Fibroblast of upper back skin (primary cell): ENCODE measurements at places on chromosomes 2 and 18.

- DNase-seq = peak; percentile 33
These were observed 570.3 kb downstream of the FBXO15 start for GRCh38 chr18:73577365-73577764.

- DNase-seq = no peak
These were observed 24.0 kb upstream of the ZNF516 start for GRCh38 chr18:76518860-76519538.

GRCh38 chr2:170815746-170816503, 762 bp upstream of the GAD1 start:
- DNase-seq = peak; percentile 49

GRCh38 chr18:50313031-50313607, 25.6 kb upstream of the CXXC1 start:
- no peak for DNase-seq

- DNase-seq = no peak
These were observed 341.7 kb downstream of the PIK3C3 start for GRCh38 chr18:42296723-42297122.

GRCh38 chr2:235162082-235162836, 210.4 kb downstream of the SH3BP4 start:
- DNase-seq = peak; percentile 21

DNA sequence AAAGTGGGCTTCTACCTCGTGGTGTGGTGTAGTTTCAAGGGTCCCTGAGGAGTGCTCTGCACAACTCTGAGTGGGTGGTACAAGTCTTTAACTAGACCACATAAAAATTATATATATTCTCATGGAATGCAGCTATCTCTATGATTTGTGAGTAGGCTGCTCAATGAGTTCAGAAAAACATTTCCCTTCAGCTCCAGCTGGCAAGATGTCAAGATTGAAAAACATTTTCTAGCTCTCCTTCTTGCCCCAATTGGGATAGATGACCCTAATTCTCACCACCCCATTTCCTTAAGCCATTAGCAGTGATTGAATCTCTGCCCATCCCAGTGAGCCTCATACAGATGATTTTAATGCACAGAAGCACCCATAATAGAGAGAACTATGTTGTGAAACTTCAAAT, 28.3 kb upstream of the SP3 start:
- peak; percentile 23 for DNase-seq

DNA sequence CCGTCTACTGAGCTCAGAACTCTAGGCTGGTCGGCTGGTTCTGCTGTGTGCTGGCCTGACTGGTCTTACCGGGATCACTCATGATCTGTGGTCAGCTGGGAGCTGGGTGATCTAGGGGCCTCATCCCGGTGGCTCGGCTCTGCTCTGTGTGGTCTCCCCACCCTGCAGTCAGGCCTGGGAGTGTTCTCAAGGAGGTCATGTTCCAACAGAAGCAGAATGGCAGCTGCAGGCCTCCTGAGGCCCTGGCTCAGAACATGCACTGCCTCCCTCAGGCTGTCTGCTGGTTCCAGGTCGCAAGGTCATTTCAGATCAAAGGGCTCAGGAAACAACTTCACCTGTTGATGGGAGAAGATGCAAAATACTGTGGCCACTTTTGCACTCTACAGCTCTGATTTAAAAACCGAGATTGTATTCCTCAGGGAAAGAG, 81.1 kb upstream of the RFX8 start:
- DNase-seq = no peak

DNA sequence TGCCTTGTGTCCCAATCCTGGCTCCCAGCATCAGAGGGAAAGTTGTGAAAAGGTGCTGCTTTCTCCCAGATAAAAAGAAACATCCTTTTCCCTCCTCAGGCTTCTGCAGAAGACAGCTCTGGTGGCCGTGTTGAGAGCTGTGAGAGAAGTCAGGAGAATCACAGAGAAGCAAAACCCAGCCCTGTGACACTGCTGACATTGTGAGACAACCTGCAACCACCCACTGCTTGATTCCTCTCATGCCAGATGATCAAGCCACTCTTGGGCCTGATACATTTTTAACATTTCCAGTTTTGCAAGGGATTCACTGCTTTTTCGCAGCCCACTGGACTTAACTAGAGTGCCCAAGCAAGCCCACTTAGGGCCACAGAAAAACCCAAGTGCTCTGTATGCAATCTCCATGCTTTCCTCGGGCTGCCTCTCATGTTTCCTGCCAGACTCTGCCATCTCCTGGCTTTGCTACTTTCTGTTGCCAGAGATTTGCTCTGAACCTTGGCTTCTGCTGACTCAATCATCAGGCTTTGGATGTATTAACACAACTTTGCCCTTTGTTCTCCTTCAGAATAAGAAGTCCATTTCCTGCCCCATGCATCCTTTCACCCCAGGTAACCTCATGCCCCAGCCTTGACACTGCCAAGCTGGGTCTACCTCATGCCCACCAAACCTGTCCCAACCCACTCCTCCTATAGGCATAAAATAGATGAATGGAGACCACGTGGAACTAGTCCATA, 24.9 kb upstream of the TTR start:
- no peak for DNase-seq

- no peak for DNase-seq
These were observed 21.5 kb downstream of the ARID5A start for GRCh38 chr2:96558061-96558460.

DNA sequence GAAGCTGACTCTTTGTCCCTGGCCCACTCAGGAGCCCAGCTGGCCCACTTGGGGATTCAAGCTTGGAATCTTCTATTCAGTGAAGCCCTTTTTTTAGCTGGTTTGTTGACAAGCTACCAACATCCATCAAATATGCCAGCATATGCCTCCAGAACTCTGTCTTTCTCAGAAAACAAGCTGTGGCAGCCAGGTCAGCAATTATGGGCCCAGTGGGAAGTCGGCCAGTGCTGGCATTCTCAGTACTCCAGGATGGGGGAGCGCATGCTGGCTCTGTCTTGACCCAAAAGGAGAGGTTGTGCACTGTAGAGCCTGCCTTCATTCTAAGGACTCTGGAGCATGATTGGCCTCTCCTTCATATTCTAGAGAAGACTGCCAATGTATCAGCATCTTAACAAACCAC, 401.5 kb downstream of the CNTNAP5 start:
- DNase-seq = no peak

- DNase-seq = peak; percentile 83
These were observed 259.7 kb downstream of the LPIN1 start for GRCh38 chr2:12005886-12006681.

DNA sequence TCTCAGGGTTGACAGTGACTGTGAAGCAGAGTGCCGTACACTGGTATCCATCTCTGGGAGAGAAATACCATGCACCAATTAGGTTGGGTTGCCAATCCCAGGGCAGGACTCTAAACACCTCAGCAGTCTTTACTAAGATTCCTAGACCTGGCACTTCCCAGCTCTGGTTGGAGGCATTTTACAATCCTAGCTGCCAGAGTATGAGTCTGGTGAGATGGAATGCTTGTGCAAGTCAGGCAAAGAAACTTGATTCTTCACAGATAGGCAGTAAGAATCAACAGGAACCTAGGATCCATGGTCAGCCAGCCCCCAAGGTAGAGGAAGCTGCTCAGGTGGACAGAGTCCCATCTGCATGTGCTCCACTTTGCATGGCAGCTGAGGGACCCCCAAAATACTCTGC, 6.0 kb upstream of the UGT1A5 start:
- peak; percentile 12 for DNase-seq

- no peak for DNase-seq
These were observed 212.3 kb downstream of the HDAC4 start for GRCh38 chr2:239188536-239188935.

GRCh38 chr2:76310894-76311633, 600.3 kb upstream of the GCFC2 start:
- DNase-seq = no peak

DNA sequence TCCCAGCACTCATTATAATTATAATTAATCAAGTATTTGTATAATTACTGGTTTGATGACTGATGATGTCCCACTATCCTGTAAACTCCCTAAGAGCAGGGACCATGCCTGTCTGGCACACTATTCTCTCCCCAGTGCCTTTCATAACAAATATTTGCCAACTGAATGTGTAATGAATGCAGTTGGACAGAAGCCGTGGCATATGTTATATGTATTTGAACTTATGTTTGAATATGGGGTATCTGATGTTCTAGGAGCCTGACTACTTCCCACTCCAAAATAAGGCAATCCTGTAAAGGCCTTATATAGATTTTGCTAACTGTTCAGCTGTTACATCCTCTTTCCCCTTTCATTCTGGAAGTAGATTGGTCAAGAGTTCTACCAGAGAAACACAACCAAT, 19.7 kb downstream of the OSBPL6 start:
- DNase-seq = no peak

DNA sequence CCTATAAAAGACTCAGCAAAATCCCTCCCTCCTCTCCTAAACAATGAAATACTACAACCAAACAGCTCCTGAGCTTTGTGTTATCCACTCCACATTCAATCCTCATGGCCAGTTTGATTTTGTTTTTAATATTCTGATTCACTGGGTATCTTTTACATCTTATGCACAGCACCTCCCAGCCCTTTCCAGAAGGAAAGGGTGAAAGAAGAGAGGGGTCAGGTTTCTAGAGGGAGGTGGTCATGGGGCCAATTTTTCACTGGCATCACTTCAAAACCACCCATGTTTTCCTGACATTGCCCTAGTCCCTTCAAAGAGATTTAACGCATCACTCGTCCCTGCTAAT, 315.6 kb downstream of the LPIN1 start:
- no peak for DNase-seq

- DNase-seq = no peak
These were observed 69.9 kb downstream of the MGAT5 start for GRCh38 chr2:134323777-134324176.

GRCh38 chr2:85355521-85355920, 952 bp downstream of the ELMOD3 start:
- no peak for DNase-seq

- no peak for DNase-seq
These were observed 167.3 kb upstream of the SRD5A2 start for GRCh38 chr2:31748041-31748440.

DNA sequence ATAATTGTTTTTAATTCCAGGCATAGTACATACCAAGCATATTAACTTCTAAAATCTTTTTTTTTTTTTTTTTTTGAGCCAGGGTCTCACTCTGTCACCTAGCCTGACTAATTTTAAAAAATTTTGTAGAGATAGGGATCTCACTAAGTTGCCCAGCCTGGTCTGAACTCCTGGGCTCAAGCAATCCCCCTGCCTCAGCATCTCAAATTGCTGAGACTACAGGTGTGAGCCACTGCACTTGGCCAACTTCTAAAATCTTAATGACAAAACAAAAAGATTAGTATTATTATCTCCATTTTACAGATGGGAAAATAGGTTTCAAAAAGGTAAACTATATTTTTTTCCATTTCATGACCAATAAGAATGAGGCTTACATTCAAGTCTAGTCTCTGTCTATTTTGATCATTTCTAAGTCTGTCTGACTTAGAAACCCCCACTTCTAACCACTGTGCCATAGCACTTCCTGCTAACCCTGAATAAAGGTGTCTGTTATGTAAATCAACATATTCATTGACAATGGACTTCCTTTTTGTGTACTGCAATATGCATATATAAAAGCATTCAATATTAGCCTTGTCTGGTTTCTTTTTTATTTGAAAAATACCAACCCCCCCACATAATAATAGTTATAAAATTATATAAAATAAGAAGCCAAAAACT, 28.7 kb upstream of the ZEB2 start:
- no peak for DNase-seq

GRCh38 chr2:65992198-65992554, 442.7 kb upstream of the MEIS1 start:
- no peak for DNase-seq

- DNase-seq = peak; percentile 4
These were observed 19.3 kb downstream of the GEMIN6 start for GRCh38 chr2:38797250-38797676.

- DNase-seq = peak; percentile 22
These were observed 44.7 kb upstream of the KIDINS220 start for GRCh38 chr2:8882094-8882493.

DNA sequence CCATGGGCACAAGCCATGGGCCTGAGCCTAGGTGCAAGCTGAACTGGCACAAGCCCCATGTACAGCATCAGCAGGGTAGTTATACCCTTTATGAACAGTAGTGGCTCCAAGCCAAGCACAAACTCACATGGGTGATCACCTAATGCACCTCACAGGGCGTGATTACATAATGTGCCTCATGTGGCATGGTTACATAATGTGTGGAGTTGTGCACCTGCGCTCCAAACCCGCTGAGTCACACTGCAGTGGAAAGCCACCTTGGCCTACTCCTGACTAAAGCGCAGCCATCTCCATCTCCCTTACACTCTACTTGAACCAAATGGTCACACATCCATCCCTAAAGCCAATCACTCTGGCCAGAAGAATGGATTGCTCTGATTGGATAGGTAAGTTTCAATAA, 279.7 kb downstream of the MBD2 start:
- no peak for DNase-seq

DNA sequence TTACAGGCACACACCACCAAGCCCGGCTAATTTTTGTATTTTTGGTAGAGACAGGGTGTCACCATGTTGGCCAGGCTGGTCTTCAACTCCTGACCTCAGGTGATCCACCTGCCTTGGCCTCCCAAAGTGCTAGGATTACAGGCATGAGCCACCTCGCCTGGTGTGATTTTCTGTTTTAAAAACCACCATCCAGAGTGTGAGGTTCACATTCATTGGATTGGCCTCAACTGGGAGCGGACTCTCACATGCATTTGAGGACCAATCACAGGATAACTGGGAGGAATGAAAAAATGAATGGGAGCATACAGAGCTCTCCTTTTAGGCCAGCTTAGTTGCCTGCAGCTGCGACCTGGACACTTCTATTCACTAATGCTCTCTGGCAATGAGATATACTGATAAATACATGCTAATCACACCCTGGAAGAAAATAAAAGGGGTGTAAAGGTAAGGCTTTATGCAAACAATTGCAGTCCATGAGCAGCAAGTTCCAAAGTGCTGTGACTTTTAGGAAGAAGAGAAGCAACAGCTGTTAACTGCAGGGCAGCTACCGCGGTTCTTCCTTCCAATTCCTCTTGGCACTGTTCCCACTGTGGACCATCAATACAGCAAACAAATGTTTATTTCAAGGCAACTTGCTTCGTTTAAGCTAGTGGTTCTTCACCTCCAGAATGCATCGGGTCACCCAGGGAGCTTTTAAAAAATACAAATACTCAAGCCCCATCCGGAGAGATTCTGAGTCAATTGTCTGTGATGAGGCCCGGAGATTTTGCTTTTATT, 49.5 kb upstream of the FZD5 start:
- DNase-seq = no peak

GRCh38 chr18:650428-650858, 7.0 kb upstream of the TYMS start:
- no peak for DNase-seq
